ENCODE measurements at places on chromosomes 11 and 22.

- DNase-seq: no peak
Observed at GRCh38 chr11:126102436-126102981, 39.8 kb upstream of the CDON start.

- no peak for DNase-seq
Observed at GRCh38 chr11:13778345-13778744, 109.9 kb downstream of the FAR1 start.

- no peak for DNase-seq
Observed at GRCh38 chr11:42237701-42238235, 778.3 kb upstream of the LRRC4C start.

DNA sequence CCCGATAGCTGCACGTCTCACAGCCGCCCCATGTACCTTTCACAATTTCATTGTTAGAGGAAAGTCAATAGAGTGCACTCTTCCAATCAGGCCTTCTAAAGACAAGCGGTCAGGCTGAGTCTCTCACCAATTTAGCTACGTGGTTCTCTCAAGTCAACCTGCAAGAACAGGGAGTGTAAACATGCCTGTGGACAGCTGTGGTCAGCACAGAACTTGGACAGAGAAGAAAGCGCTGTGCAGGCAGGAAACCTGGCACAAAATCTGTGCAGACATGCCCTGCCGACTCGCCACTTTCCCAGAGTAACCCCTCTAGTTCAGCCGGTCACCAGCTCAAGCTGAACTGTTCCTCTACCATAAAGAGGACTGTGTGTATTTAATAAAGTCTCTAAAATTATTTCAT, 39.5 kb downstream of the CHKA start:
- DNase-seq: no peak

DNA sequence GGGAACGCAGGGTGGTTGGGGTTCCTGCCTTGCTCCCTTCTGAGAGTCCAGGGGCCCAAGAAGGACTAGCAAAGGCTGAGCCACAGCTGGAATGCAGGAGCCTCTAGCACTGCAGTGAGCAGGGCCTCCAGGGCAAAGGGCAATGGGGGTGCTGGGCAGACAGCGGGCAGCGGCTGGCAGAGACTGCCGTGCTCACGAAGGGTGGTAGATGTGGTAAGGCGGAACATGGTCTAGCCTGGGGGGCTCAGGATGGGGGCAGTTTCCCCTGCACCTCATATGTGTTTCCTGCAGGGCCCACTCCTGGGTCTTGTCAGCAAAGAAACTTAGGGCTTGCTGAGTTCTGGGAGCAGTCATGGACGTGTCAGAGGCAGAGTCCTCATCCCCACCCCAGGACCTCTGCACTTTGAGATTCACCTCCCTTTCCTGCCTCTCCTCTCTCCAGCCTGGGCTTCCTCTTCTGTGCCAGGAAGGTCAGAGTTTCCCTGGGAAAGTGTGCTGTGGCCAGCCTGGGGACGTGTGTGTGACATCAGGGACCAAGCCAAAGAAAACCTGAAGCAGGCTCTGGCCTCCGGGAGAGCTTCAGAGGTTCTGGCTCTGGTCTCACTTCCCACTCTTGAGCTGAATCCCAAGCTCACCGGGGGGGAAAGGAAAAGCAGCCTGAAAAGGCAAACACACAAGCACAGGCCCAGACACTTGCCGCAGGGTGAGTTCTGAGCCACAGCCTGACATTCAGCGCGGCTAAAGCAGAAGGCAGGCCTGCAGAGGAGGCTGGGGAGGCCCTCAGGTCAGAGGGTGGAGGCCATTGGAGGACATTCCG, 4.4 kb downstream of the MOGAT2 start:
- DNase-seq: no peak

DNA sequence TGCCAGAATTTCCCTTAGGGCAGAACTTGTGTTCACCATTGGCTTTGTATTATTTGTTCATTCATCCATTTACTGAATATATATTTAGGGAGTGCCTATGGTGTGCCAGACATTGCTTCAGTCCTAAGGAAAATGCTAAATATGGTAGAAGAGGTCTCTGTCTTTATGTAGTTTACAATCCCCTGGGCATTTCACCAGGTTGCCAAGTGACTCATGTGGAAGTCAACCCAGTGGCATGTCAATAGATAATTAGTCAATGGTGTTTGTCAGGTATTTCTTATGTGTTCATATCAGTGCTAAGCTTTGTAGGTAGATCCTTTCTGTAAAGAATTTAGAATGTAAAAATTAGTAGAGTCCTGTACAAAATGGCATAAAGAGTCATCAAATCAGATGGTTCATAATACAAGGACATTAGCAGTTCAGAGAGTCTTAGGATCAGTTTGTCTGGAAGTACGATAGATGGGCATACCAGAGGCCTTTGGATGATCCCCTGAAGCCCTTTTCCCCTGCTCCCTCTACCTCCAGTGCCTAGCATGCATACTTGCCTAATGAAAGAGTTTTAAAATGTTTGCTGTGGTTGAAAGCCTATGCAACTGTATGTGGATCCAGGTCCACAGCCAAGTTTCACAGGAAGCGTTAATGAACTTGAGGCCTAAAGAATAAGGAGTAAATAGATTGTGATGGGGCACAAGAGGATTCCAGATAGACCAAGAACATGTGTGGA, 58.5 kb upstream of the SESN3 start:
- no peak for DNase-seq

GRCh38 chr11:117816151-117816741, 8.3 kb downstream of the FXYD2 start:
- no peak for DNase-seq

DNA sequence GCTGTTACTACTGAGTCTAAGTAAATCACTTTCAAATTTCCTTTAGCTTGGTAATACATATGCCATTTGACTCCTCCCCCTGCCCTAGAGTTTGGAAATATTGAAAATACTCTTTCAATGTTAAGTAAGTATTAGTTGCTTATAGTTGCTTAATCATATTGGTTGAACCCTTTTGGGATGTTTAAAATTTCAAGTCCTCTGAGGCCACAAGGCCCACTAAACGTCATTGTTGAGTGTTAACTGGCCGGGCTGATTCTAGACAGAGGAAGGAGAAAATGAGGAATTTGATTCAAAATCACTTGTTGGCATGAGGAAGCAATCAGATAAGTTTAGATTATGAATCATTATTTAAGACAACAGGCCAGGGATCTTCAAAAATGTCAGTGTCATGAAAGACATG, 8.5 kb downstream of the NAV2 start:
- no peak for DNase-seq

All from putamen (tissue), 1 donor.